ENCODE measurements at places on chromosomes 2 and 18.

GRCh38 chr2:175890636-175891242 is 111.3 kb downstream of the LNPK start:
- peak; percentile 34 for DNase-seq

GRCh38 chr2:48414980-48415835 is 114.7 kb upstream of the STON1 start:
- DNase-seq, result peak; percentile 87

GRCh38 chr18:5628512-5629255 is 84.9 kb upstream of the EPB41L3 start:
- peak; percentile 19 for DNase-seq

GRCh38 chr18:49907346-49907929 is 94.1 kb upstream of the ACAA2 start:
- peak; percentile 64 for DNase-seq

DNA sequence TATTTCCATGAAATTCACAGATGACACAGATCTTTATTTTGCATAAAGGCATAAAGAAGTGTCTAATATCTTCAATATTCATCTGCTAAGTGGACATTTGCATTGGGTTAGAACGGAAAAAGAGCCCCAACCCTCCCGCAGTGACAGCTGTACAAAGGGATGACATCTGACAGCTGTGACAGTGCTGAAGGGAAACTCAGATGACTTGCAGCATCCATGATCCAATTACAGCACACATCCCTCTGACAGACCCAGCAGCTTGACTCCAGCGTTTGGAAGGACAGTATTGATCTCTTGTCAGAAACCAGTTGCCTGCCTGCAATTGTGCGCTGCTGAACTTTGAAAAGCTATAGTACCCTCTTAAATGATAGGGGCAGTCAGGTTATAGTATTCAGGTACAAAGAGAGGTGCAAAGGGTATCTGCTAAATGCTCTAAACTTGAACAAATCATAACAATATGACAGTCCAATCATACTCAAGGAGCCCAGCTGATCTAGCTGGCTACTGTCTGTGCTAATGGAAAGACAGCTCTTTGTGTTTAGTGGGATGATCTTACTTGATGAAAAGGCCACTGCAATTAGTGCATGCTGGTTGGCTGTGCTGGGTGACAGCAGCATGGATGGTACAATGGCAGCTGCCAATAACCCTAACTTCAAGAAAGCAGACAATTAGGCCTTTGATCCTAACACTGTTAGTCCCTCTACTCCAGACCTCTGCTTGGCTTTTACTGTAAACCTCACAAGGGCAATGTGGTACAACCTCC is 599.2 kb downstream of the NR4A2 start:
- no peak for DNase-seq

DNA sequence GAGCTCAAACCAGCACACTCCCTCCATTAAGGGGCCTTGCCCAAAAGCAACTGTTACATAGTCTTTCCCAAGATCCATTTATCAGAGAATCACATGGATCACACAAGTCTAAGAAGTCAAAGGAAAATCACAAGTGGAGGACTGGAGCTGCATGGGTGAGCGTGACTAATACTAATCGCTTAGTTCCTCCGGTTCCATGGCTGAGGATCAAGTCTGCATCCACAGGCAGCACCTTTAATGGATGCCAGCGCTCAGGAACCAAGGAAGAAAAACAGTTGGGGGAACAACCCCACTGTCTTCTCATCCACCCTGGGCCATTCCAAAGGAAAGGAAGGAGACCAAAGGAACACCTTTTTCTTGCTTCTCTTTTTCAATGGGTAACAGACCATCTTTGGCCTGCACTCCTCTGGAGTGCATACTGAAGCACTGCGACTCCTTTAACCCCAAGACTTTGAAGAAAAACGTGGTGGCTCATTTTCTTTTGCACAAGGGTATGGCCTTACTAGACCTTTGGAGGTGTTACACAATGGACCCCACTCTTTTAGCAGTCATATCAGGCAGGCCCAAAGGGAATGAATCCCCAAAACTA is 9.2 kb upstream of the WDR33 start:
- DNase-seq, result no peak

DNA sequence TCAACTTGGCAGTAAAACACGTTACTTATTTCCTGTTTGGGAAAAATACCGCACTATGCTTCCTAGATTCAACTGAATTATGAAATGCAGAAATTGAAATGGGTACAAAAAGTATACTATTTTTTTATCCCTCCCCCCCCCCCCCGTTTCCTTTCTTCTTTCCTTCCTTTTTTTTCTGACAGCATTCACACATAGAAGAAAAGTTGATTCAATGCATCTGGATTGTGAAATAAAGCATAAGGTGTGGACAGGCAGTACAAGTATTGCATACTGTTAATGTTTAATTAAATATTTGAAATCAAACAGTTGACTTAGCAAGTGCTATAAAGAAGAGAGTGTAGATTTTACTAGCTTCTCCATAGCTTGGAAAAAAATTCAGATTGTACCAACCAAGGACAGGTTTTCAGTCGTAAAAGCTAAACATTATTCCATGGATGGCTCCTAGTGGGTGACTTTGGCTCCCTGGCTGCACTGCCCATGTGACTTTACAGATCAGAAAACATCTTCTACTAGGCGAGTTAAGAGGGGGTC is 21.6 kb upstream of the AGFG1 start:
- no peak for DNase-seq

GRCh38 chr18:49494660-49495059 is 7.6 kb upstream of the C18orf32 start:
- DNase-seq, result no peak

DNA sequence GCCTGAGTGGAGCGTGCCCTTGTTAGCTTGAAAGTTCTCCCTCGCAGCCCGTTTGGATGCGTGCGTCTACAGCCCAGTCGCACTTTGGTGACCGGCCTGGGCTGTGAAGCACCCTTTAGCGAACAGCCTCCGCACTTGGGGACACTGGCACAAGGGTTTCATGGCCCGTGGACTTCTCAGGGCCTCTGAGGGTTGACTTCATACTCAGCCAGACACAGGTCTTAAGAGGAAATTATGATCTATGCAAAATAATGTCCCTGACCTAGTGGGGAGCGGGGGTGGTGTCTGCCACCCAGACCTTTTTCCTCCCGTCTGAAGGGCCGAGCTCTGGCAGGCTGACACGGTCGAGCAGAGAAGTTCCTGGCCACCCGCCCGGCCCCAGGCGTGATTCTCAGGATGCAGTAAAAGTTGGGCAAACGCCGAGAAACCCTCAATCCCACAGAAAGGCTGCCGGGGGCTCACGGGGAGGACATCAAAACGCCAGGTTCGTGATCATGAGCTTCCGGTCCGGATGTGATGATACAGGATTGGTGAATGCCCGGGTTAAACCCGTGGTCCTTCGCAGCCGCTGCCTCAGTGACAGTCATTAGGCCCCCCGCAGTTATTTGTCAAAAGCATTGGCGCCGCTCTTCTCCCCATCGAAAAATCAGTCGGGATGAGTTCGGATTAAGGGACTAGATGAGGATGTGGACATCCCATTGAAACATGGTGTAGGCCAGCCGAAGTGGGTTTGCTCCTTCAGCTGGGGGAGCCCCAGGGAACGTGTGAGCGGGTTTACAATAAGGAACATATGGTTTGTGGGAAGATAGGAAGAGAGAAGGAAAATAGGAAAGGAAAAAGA is 3.6 kb upstream of the PAX3 start:
- DNase-seq, result no peak

DNA sequence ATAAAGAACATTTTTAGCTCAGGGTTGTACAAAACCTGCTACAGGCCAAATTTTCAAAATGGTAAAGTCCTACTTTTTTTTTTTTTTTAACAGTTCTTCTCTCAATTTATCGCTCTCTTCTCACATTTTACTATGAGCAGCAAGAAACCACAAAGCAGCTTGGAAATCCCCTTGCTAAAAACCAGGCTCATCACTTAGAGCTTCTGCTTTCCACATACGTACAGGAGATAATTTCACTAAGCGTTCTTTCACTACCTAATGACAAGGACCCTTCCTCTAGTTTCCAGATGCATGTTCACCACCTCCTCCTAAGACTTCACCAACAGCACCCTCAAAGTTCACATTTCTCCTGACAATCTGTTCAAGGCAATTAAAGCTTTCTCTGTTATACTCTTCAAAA is 294.9 kb upstream of the CYRIA start:
- no peak for DNase-seq

- no peak for DNase-seq
These were observed 317.0 kb upstream of the MYT1L start for GRCh38 chr2:2648094-2648493.

DNA sequence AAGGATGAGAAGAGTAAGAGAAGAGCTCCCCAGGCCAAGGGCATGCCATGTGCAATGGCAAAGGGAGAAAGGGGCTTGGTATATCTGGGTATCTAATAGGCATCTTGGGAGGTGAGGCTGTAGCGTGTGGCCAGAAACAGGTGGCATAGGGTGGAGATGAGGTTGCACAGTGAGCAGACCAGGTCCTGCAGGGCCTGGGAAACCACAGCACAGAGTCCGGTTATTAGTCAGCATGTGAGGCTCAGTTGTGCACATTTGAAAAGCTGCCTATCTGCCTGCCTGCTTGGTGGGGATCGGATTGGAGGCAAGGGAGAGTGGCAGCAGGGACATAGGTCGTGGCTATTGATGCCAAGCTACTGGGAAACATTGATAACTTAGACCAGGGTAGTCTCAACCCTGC is 190.6 kb downstream of the TPGS2 start:
- DNase-seq, result no peak

DNA sequence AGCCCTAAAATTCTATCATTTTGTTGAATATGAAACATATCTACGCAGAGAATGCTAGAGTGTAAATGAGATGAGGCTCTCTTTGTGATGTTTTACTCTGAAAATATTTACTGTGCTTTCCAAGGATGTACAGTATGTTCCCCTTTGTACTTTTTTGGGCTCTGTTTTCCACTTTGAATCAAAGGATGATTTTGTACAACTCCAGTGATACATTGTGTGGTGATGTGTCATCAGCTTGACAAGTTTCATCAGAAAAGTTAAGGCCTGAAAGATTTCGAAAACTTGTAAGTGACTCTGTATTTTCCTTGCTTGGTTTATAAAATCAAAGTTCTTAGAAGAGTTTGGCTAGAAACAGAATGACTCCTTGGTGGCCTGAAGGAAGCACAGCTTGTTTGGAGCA is 206.3 kb downstream of the LTBP1 start:
- no peak for DNase-seq

DNA sequence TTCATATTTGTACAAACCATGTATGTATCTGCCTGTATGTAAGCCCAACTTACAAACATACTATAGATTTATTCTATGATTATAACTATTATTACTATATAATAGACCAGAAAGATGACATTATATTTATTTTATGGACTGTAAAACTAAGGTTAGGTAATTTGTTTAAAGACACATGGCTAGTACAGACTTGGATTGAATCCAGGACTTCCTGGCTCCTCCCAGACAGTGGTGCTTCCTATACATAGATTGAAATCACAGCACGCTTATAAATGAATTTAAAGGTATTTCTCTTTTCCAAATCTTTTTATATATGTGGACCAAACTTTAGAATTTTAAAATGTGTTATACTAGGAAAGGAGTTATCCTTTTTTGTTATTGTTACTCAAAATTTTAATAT is 151.6 kb upstream of the MYO3B start:
- DNase-seq, result no peak
